ENCODE measurements at places on chromosomes 7 and 10.

- DNase-seq = no peak
These were observed 64.8 kb downstream of the CLIP2 start for GRCh38 chr7:74354009-74354408.

DNA sequence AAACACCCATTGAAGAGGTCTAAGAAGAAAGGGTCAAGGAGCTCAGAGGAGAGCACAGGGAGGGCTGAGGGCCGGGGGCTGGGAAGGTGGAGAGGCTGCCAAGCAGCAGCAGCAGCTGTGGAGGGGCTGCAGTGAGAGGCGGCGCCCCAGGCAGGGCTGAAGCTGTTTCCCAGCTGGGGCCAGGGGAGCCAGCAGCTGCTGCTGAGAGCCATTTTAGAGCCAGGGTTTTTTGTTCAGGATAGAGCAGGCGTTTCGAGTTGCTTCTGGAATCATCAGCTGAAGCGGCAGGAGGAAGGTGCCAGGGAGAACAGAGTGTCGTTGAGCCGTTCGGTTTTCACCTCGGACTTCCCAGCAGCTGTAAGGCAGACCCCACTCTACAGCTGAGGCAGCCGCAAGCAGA, 62.7 kb downstream of the LANCL2 start:
- DNase-seq = no peak

DNA sequence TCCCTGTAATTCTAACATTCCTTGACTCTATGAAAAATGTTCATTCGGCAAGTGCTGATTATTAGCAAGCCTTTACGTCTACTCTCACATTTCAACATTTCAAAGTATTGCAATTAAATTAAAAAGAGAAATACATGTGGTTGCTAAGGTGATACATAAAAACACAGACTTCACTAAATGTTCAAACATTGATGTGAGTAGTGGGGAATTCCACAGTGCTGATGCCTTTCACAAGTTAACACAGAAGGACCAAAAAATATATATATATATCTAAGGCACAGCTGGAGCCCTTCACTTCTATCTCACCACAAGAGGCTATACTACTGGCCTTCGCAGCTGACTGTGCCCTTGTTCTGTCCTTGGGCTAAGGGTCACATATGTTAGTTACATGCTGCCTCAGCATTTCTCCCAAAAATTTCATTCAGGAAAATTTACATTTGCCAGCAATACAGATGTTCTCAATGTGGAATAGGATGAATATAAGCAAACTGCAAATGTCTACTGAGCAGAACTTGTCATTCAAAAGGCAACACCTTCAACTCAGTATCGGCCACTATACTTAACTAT, 13.9 kb downstream of the CTTNBP2 start:
- DNase-seq = no peak

- no peak for DNase-seq
These were observed 86.9 kb upstream of the MTPN start for GRCh38 chr7:136064081-136064480.

GRCh38 chr7:103003004-103003403, 71.6 kb downstream of the FBXL13 start:
- no peak for DNase-seq

DNA sequence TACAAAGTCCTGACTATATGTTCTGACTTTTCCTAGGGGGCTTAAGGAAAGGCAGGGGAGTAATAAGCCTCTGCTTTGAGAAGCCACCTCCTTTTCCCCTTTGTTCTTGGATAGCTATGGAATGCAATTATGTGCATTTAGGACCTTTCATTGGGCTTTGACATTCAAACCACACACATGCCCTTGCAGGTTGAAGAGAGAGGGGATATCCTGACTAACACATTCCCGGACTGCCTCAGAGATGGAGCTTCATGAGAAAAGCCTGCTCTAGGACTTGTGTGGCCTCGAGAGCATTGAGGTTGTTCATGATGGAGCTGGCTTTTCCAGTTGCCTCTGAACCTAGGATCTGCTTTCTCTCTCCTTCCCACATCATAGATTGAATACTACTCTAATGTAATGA, 694.5 kb downstream of the LRMDA start:
- DNase-seq = no peak

DNA sequence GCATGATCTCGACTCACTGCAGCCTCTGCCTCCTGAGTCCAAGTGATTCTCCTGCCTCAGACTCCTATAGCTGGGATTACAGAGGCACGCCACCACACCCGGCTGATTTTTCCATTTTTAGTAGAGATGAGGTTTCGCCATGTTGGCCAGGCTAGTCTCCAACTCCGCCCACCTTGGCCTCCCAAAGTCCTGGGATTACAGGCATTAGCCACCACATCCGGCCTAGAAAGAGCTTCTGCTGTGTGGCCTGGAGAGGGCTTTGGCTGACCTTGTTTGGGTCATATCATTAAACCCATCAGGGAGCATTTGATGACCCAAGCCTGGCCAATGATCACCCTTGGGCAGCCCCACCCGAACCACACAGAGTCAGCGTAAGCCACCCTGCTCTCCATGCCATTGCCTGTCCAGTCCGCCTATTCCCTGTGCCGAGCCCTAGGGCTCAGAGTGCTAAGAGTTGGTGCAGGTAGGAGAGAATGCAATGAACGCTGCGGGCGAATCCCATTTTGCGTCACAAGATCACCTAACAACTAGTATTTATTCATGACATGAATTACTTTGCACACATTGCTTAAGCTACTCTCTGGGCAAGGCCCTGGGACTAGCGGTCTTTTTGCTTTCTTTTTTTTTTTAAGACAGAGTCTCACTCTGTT, 22.3 kb upstream of the GDI2 start:
- DNase-seq = peak; percentile 1

DNA sequence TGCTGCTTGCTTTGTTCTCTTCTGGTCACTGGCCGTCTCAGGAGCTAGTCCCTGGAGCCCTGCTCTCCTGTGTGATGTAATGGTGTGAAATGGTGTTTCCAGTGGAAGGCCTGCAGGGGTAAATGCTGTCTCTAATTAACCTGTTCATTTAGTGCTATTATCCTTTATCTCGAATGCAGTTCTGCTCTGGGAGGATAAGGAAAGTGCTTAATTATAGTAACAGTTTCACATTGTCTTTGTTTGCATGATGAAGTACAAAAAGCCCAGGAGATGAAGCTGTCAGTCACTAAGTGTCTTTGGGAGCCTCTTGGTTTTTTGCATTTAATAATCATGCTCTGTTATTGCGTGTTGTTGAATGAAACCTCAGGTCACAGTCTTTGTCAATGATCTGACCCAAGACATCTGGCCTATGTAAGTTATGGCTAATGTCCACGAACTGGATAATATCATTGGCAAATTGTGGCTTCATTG, 755.3 kb upstream of the GALNT17 start:
- no peak for DNase-seq

DNA sequence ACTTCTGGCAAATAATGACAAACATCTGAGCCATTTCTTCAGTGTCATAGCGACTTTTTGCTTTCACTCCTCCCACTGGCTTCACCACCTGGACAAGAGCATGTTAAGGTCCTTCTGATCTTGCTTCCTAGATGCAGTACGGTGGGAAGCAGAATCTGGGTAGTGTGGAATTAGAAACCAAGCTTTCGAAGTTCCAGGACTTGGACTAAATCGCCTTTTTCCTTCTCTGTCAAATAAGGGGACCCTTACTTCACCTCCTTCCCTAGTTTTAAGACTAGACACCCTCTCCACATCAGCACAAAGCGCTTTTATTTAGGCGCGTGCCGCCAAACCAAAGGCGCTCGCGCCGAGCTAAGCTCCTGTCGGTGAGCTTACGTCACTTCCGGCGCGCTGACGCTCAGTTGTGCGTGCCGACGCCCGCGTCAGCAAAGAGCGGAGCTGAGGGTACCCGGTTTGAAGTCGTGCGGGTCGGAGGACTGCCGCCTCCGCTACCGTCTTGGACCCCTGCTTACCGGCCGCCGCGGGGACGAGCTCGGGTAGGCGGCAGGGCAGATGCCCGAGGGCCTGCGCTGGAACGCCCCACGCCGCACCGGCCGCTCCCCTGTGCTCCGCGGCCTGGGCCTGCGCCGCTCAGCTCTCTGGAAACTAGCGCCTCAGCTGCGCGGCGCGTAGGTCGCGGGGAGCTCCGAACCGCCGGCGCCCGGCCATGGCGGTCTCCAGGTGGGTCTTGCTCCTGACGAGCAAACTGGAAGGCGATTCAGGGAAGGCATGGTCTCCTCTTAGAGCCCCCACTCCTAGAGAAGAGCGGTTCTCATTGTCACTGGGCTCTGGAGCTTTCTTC, at the start of gene BTAF1:
Gene BTAF1, plus strand, starts transcription at position 400 of the 841 bp plus-strand sequence. Its CDS starts 307 bp downstream, at position 707.
- DNase-seq = peak; percentile 93

DNA sequence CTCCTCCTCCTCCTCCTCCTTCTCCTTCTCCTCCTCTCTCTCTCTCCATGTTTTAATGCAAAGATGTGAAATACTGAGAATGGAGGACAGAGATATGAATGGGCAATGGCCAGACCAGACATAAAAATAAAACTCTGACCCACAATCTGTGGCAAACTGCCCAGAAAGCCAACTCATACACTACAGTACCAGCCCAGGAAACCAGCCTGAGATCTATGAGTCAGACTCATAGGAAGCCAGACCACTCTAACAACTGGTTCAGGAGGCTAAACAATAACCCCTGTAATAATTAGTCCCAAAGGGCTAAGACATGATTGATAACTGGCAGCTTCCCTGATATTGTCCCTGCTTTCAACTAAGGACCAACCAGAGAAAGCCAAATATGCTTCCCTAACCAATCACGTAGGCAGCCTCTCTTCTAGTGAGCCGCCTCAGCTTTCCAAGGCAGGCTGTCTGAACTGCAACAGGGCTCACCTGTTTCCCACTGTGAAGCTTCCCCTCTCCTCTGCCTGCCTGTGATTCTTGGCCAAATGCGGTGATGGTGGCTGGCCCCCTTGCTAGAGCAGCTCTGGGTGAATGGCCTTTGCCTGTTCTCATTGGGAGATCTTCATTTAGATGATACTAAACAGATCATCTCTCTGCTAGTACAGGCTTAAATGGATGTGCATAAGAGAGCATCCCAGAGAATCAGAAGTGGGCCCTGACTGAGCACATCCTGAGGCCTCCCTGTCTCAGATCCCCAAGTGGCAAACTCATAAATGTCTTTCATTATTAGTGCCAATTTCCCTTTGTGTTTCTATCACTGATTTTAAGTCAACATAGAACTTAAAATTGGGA, 817.6 kb downstream of the TNS3 start:
- DNase-seq = peak; percentile 15

DNA sequence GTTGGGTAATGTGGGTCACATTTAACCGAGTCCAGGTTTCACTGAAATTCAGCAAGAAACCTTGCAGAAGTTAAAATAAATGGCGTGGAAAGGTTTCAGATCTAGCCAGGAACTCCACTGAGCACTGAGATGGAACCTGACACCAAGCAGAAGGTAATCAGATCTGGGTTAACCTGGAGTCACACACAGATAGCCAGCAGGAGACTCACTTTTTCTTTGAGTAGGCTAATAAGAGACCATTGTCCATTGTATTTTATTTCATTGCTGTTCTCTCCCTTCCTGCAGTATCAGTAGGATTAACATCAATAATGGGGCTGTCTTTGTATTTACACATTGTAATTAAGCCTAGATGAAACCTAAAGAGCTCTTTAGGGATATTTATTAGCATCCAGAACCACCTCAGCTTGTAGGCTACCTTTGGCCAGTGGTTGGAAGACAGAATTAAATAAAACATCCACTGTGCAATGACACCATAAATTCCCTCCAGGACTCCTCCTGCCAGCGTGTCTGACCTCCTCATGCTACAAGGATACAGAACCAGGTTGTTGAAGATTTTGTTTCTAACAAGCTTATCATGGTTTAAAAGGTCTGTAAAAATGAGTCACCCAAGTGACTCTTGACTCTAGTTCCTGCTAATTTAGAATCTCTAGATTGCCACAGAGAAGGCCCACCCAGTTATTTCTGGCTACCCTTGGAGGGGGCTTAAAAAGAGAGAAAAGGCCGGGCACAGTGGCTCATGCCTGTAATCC, 151.1 kb downstream of the SORCS1 start:
- no peak for DNase-seq

- DNase-seq = no peak
These were observed 81.4 kb upstream of the MGMT start for GRCh38 chr10:129385600-129385999.

DNA sequence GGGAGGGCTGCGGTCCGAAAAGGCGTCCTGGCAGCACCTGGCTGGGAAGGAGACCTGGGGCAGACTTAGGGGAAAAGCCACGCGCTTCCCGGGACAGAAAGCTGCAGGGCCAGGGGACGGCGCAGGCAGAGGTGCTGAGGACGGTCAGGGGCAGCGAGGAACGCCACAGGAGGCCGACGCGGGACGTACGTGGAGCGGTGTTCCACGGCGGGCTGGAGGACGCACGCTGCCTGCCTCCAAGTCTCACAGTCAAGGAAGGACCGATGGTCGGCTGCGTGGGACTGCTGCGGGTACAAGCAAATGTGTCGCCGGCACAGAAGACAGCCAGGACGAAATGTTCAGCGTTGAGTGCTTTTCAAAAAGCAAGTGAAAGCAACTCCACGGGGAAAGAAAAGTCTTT, 245.2 kb downstream of the ELFN1 start:
- DNase-seq = no peak

DNA sequence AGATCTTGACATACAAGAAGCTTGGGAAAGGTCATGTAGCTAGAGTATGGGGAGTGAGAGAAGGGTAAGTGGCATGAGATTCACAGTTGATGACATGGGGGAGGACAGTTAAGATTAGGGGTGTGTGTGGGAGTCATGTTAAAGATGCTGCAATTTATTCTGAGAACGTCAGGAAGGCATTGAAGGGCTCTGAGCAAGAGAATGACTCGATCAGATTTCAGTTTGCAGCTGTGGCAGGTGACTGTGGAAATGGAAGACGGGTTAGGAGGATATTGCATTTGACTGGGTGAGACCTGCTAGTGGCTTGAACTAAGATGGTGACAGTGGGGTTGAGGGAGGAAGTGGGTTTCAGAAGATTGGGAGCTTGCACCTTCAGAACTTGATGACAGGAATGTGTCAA, 5.6 kb downstream of the CDC123 start:
- no peak for DNase-seq

DNA sequence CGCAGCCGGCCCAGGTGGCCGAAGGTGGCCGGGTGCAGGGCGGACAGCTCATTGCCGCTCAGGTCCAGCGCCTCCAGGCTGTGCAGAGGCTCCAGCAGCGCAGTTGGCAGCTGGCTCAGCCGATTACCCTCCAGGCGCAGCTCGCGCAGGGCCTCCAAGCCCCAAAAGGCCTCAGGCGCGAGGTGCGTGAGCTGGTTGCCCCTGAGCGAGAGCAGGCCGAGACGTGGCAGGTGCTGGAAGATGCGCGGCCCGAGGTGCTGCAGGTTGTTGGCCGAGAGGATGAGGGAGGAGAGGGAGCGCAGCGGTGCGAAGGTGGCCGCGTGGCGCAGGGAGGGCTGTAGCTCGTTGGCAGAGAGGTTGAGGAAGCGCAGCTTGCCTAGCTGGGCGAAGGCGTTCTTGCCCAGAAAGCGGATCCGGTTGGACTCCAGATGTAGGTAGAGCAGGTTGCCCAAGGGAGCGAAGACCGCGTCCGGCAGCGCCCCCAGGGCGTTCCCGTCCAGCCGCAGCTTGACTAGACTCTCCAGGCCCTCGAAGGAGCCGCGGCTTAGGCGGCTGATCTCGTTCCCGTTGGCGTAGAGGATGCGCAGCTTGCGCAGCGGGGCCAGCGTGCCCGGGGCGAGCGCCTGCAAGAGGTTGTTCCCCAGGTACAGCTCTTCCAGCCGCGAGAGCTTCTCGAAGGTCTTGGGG, 923 bp downstream of the TRIL start:
- no peak for DNase-seq
